ENCODE measurements at places on chromosomes 5 and 9.

DNA sequence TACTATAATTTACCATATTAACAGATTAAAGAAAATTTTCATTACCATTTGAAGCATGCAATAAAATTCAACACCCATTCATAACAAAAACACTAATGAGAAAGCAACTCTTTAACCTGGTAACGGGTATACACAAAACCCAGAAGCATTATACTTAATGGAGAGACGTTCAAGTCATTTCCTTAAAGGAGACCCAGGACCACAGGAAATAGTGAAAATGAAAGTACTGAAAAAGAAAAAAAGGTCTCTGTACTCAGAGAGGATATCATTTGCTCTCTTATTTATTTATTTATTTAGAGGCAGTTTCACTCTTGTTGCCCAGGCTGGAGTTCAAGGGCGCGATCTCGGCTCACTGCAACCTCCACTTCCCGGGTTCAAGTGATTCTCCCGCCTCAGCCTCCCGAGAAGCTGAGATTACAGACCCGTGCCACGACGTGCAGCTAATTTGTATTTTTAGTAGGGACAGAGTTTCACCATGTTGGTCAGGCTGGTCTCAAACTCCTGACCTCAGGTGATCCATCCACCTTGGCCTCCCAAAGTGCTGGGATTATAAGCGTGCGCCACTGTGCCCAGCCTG, 61.6 kb downstream of the SETX start:
- no peak for DNase-seq

- DNase-seq: no peak
Observed at GRCh38 chr5:17196697-17197096, 20.7 kb upstream of the BASP1 start.

- DNase-seq: no peak
Observed at GRCh38 chr5:567664-568060, 43.4 kb upstream of the SLC9A3 start.

DNA sequence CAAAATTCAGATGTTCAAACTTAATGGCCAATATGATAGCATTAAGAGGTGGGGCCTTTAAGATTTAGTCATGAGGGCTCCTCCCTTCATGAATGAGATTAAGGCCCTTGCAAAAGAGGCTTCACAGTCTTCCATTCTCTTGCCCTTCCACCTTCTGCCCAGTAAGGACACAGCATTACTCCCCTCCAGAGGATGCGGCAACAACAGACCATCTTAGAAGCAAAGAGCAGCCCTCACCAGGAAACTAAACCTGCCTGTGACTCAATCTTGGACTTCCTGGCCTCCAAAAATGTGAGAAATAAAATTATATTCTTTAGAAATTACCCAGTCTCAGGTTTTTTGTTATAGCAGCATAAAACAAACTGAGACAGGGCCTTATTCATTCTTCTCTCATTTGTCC, 8.2 kb downstream of the AP3B1 start:
- DNase-seq: no peak

GRCh38 chr5:72282878-72283277, 37.2 kb downstream of the MRPS27 start:
- no peak for DNase-seq

GRCh38 chr9:110047955-110048402, 160.0 kb downstream of the C9orf152 start:
- DNase-seq: no peak

DNA sequence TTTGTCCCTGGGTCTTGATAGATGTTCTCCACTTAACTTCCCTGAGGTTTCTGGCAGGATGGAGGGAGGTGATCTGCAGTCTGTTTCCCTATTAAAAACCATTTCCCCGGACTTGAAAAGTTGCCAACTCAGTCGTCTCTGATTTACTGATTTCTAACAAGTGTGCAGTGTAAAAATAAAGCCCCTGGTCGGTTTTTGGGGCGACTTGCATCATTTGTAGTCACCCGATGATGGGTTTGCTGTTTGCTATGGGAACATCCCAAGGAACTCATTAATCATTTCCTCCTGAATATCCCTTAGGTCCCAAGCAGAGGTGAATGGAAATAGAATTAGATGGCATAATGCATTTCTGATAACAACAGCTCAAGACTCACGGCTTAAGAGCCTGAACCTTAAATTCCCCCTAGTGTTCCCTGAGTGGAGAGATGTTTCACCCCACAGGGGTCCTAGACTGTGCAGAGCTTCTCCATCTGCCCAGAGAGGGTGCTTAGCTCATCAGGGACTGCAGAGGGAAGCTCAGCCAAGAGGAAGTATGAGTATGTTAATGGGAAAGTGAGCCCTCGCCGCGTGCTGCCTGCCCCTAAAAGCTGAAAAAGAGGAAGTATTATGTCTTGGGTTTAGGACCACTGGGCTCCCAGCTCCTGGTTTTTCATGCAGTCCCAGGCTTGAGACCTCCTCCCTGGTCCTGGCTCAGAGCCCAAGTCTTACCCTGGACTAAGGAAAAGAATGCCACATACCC, 115.1 kb upstream of the DAP start:
- no peak for DNase-seq

- DNase-seq: no peak
Observed at GRCh38 chr5:81553567-81554212, 159.8 kb upstream of the ACOT12 start.

GRCh38 chr5:905139-905642, 12.5 kb downstream of the TRIP13 start:
- no peak for DNase-seq

- no peak for DNase-seq
Observed at GRCh38 chr5:153903321-153903720, 135.4 kb downstream of the FAM114A2 start.

DNA sequence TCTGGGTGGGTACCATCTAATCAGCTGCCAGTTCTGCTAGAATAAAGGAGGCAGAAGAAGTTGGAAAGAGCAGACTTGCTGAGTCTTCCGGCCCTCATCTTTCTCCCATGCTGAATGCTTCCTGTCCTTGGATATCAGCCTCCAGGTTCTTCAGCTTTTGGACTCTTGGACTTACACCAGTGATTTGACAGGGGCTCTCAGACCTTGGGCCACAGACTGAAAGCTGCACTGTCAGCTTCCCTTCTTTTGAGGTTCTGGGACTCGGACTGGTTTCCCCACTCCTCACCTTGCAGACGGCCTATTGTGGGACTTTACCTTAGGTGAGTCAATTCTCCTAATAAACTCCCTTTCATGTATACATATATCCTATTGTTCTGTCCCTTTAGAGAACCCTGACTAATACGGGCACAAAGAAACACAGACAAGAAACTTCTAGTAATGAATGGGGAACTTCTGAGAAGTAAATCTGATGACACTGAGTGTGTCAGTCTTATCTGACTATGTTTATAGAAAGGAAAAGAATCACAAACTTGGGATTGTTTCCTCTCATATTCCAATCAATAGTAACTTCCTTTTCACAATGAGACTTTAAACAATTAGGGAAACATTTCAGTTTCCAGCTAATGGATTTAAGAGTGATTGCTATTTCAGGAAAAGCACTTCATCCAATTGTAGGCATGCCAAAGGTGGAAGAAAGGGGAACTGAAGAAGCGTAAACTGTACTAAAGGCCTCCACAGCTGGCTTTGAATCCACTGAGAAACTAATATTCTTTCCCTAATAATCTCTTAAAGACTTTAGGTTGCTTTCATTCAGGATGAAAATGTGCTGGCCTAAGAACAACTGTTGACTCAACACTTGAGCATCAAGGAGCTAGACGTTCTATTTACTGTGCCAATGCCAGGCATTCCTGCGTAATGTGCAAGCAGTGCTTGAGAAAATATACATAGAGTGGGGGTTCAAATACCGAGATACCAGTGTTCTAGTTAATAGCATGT, 127.9 kb upstream of the PTGER4 start:
- no peak for DNase-seq

- no peak for DNase-seq
Observed at GRCh38 chr9:23571414-23572104, 254.5 kb downstream of the ELAVL2 start.

GRCh38 chr5:107957051-107957450, 286.3 kb upstream of the EFNA5 start:
- no peak for DNase-seq

- no peak for DNase-seq
Observed at GRCh38 chr5:23234197-23234596, 273.2 kb upstream of the PRDM9 start.

- no peak for DNase-seq
Observed at GRCh38 chr9:83570359-83570758, 32.2 kb upstream of the FRMD3 start.

- no peak for DNase-seq
Observed at GRCh38 chr5:141875795-141876627, 2.2 kb downstream of the PCDH1 start.

DNA sequence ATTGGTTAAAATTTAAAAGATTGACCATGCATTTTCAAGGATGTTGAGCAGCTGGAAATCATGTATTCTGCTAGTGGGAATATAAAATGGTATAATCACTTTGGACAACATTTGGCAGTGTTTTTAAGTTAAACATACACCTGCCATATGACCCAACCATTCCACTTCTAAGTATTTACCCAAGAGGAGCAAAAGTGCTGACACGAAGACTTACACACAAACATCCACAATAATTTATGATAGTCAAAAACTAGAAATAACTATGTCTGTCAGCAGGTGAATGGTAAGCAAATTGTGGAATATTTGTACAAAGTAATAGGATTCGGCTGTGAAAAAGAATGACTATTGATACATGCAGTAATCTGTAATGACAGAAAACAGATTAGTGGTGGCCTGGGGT, 30.7 kb upstream of the SRP19 start:
- DNase-seq: no peak

GRCh38 chr5:150135557-150136304, 19.9 kb downstream of the PDGFRB start:
- DNase-seq: no peak

DNA sequence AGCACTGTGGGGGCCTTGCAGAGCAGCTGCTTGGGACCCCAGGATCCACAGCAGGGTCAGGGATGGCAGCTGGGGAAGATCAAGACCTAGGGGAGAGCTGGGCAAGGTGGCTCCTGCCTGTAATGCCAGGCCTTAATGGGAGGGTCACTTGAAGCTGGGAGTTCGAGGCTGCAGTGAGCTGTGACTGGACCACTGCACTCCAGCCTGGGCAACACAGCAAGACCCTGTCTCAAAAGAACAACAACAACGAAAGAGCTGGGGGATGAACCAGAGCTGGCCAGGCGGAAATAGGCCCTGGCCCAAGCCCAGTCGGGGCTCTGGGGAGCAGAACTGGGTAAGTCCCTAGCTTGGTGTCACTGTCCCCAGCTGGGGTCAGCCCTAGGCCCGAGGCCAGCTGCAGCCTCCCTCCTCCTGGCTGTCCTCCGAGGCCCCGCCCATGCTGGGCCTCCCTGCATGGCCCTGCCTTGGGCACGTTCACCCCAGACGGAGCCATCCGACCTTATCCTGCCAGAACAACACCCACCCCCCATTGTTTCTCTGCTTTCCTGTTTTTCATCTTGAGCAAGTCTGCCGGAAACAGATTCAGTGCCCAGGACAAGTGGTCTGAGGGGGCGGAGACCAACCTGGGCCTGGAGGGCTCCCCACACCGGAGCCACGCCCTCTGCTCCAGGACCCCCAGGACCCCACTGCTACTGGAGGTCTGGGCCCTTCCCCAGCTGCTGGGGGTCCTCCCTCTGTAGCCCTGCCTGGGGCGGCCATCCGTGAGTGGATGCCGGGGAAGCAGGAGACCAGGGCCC, 1.9 kb downstream of the DIPK1B start:
- no peak for DNase-seq

DNA sequence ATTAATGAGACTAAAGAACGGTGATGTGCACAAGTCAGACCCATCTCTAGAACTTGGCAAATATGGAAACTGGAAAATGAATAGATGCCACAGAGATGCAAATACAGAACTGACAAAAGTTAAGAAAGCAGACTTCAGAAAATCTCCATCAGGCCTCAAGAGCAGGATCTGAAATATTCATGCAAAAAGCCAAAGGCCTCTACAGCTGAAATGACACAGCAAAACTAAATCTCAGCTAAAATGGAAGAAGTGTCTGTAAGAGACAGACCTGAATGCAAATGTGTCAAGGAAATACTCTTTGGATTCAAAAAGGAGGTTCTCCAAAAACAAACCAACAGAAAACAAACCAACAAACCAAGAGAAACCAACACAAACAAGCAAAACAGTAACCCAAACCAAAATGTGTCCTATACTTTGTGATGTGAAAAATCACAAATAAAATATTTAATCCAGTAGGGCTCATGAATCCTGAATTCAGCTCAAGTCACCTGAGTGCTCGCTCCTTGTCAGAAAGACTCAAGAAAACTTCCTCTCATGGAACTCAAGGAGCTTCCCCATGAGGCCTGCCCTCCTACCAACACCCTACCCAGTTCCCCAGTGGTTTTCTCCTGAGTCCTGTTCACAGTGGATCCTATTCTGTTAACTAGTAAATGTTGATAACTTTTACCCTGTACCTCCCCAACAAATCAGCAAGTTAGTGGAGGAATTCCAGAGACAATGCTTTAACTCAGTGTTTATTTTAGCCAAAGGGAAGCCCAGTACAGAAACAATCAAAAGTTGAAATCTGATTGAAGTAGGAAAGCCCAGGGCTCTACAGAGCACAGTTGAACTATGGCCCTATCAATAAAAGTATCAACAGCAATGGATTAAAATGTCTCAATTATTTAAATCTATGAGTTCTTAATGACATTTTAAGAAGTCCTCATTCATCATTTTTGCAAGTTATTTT, 14.6 kb downstream of the MRPS27 start:
- DNase-seq: no peak

- DNase-seq: no peak
Observed at GRCh38 chr5:163496286-163496685, 9.1 kb upstream of the MAT2B start.

DNA sequence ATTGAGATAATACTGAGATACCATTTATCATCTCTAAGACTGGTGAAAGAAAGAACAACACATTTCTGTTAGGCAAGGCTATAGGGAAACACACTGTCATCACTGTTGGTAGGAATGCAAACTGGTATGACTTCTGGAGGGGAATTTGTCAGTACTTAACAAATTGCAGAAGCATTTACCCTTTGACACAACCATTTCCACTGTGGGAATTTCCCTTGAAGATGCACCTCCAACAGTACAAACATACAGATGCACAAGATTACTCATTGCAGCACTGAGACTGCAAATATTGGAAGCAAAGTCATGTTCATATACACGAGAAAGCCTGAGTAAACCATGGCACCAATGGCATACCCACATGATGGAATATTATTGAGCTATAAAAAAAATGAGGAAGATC, 17.6 kb downstream of the GM2A start:
- DNase-seq: no peak

- peak; percentile 9 for DNase-seq
Observed at GRCh38 chr5:74579215-74579614, 61.3 kb downstream of the ENC1 start.

DNA sequence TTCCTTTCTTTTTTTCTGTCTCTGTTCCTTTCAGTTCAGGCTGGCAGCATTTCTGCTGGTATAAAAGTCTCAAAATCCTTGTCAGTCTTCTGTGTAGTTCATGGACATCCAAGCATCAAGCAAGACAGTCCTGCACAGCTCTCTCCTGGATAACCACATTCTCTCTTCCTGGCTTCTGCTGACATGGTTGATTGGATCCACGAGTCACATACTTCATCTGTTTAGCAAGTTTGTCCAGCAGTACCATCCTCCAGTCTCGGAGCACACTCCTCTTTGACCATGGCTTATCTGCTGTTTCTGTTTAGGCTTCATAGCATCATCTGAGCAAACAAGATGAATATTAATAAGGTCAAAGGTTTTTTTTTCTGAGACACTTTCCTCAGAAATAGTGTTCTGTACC, 220.8 kb downstream of the KDM4C start:
- DNase-seq: no peak
